Psoas muscle (tissue), 8 donors: ENCODE measurements at places on chromosomes 7 and 10. TPM values are rescaled to one million over a fixed set of nuclear protein-coding genes. Genes with fewer than 3 reads are reported as not detected.

Gene NFKB2
- 12.6 TPM for total RNA-seq

Gene PLXDC2
- total RNA-seq = 10.0 TPM

Gene KLF14
- total RNA-seq = 0.54 TPM

Gene STARD3NL
- 11.1 TPM for total RNA-seq

Gene IFIT1B
- not detected for total RNA-seq

Gene HGF
- 0.78 TPM for total RNA-seq

Gene MRLN
- 119 TPM for total RNA-seq

Gene PLCE1
- 2.8 TPM for total RNA-seq

Gene AKR1C8
- not detected for total RNA-seq

Gene KCNIP2
- total RNA-seq = 3.2 TPM

Gene CYTH3
- total RNA-seq = 15.0 TPM

Gene GJC3
- total RNA-seq = not detected

Gene RPEL1
- total RNA-seq = not detected

Gene ADARB2
- not detected for total RNA-seq

Gene HBP1
- 65.3 TPM for total RNA-seq

Gene ADCYAP1R1
- total RNA-seq = 1.3 TPM

Gene TRIM73
- total RNA-seq = 0.92 TPM

Gene PNLIPRP3
- total RNA-seq = not detected

Gene PRRT4
- 2.0 TPM for total RNA-seq

Gene ZNF735
- not detected for total RNA-seq

Gene SPDYE6
- not detected for total RNA-seq

Gene OR9A2
- not detected for total RNA-seq

Gene ST8SIA6
- total RNA-seq = 1.1 TPM

Gene C10orf143
- 4.1 TPM for total RNA-seq

Gene CPA2
- not detected for total RNA-seq

Gene CRHR2
- 1.3 TPM for total RNA-seq

Gene OR13A1
- not detected for total RNA-seq

Gene LRRC18
- total RNA-seq = not detected

Gene KLLN
- total RNA-seq = 0.32 TPM

Gene TLX1
- not detected for total RNA-seq

Gene NKX6-2
- not detected for total RNA-seq

Gene INPP5A
- total RNA-seq = 40.9 TPM

Gene C1QL3
- total RNA-seq = not detected

Gene SFR1
- total RNA-seq = 3.5 TPM

Gene RSPH10B2
- 0.79 TPM for total RNA-seq

Gene AKR1D1
- not detected for total RNA-seq

Gene GNAI1
- total RNA-seq = 6.5 TPM

Gene CFAP46
- total RNA-seq = 20.4 TPM

Gene DYDC2
- not detected for total RNA-seq

Gene NKX1-2
- not detected for total RNA-seq

Gene EPHB6
- 3.1 TPM for total RNA-seq

Gene TSPAN15
- total RNA-seq = 35.0 TPM

Gene WDR37
- 23.6 TPM for total RNA-seq

Gene ADRA2A
- total RNA-seq = 0.45 TPM

Gene AOAH
- total RNA-seq = 2.1 TPM

Gene BUB3
- 29.8 TPM for total RNA-seq
